ENCODE measurements at places on chromosomes 6 and 20. TPM values are rescaled to one million over a fixed set of nuclear protein-coding genes. Genes with fewer than 3 reads are reported as not detected.
A peak's percentile ranks its signal among the peaks of the same experiment; 100 is the strongest.

DNA sequence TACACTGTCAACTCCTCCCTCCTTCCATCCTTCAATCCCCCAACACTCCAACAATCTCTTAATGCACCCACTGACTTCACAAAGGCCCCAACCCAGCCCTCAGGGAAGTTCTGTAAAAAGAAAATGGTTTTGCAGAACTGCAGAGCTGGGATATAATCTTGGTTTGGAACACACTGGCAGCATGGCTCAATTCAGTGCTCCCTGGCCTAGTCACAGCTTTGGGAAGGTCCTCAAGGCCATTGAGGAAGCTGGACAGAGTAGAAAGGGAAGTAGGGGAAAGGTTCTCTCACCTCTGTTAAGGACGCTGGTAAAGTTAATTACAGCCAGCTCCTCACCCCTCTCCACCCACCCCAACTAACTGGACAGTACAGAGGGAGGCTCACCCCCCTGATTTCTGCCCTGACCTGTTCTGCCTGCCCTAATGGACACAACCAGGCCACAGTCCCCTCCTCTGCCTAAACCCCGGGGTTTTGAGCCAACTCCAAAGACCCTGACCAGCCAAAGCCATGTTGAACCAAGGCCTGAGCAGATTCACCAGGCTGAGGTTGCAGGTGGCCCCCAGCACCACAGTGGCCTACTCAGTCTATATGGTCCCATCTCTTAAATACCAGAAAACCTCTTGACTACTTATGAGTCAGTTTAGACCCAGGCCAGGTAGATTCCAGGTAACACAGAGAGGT, 49.2 kb downstream of the MAFB start:
- no peak for DNase-seq

- DNase-seq = peak; percentile 60
Measured at GRCh38 chr6:90413867-90414266, 117.2 kb upstream of the BACH2 start.

Gene TASP1
- 16.3 TPM for total RNA-seq

DNA sequence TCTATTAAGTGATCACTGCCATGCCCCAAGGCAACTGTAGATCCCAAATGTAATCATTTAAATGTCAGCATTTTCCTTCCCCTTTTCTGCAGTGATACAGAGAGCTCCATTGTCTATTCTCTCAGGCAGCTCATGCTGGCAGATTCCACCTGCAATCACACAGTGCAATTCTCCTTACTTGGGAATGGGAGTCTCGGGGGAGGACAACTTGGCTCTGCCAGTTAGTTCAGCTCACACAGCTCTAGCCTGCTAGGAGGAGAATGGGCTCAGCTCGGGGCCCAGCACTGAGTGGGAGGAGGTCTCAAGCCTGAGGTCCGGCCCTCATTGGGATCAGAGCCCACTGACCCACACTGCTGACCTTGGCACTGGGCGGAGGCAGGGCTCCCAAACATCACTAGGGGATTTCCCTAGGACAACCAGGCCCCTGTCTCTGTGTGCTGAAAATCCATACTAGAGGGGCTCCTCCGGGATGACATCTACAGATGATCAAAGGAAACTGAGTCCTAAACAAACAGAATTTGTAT, 109.2 kb upstream of the ASF1A start:
- DNase-seq = no peak

GRCh38 chr6:107695061-107695720, 128.9 kb downstream of the SCML4 start:
- DNase-seq = no peak

- no peak for DNase-seq
Measured at GRCh38 chr20:2814587-2815051, at the start of gene C20orf141. Gene C20orf141, plus strand, starts transcription at chr20:2814987. Its CDS starts 198 bp downstream, at chr20:2815185.

DNA sequence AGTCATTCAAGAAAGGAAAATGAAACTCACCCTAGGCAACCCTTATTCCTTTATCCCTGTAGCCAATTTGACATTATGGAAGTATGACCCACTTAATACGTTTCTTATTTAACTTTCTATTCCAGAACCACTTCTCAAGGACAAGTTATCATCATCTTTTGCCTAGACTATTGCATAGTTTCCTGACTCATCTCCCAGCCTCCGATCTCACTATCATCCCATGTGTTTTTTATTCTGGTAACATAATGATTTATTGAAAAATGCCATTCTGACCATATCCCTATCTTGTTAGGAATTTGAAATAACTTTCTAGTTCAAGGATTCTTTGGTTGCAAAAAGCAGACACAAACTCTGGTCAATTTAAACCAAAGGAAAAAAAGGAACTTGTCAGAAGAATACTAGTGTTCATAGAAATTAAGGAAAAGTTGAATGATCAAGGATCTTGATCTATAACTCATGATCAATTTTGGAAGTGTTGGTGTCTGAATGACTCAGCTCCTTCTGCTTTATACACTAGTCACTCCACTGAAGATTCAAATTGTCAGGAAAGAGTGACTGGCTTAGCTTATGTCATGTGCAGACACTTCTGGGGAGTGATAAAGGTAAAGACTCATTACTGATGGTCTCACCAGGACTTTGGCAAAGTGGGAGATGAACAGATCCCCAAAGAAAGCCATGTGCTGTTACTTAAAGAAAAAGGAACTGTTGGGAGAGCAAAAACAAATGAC, 8.5 kb upstream of the TINAG start:
- no peak for DNase-seq

Gene VNN1
- total RNA-seq = not detected

Gene ZNF292
- 89.4 TPM for total RNA-seq

GRCh38 chr6:26538572-26538902, 371 bp downstream of the HMGN4 start:
- DNase-seq = no peak

Gene NFS1
- 16.0 TPM for total RNA-seq

GRCh38 chr6:37623666-37624065, 74.0 kb downstream of the MDGA1 start:
- DNase-seq = no peak

Gene MAPK13
- total RNA-seq = 52.1 TPM

Gene SPATS1
- total RNA-seq = not detected

Gene BTN1A1
- total RNA-seq = not detected

GRCh38 chr6:11140056-11140455, 28.5 kb upstream of the ERVFRD-1 start:
- no peak for DNase-seq

Gene BACH2
- 37.8 TPM for total RNA-seq

DNA sequence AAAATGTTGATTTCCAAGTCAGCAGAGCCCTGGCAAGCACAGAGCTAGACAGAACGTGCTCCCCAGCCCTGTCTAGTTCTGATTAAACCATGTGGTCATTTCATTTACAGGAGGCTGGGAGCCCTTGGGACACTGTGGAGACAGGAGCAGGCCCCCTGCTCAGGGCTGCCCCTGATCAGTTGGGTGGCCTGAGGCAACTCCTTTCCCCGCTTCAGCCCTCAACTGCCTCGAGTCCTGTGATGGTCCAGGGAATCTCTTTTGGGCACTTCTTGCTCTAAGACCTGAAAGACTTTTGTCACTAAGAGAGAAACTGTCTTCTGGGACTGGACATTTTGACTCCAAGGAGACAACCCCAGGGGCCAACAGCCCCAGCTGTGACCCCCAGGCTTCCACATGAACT, 13.5 kb downstream of the DYNLRB1 start:
- no peak for DNase-seq

DNA sequence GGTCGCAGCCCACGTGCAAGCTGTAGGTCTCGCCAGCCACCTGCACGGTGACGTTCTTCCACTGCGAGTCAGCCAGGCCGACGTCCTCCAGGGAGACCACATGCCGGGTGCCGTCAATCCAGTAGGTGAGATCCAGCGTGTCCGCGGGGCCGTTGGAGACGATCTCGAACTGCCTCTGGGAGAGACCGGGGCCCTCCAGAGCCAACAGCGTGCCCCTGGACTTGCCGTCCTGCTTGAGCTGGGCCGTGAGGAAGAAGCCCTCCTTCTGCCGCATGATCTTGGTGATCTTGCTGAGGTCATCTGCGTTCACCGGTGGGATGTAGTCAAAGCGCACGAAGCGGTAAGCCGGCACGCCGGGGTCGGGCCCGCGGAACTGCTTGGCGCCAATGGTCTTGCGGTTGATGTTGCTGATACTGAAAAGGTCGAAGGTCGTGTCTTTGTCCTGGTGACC, 5.1 kb downstream of the THBS2 start:
- no peak for DNase-seq

DNA sequence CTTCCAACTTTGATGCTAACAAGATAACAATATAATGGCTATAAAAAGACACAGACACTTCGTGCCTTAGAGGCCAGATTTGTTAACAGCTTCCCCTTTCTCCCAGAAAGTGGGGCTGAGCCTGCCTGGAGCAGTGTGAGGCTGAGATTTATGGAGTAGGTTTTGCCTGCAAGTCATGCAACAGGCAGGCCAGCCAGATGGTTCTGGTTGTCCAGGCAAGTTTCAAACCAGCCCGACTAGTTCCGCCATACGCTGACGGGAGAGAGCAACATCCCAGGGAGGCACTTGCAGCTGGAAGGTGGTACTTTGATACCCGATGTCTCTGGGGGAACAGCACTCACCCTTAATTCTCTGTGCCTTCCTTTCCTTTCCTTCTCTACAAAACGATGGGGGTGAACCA, 81.3 kb upstream of the NAA20 start:
- DNase-seq = no peak

- no peak for DNase-seq
Measured at GRCh38 chr6:135850882-135851281, 619 bp upstream of the PDE7B start.

DNA sequence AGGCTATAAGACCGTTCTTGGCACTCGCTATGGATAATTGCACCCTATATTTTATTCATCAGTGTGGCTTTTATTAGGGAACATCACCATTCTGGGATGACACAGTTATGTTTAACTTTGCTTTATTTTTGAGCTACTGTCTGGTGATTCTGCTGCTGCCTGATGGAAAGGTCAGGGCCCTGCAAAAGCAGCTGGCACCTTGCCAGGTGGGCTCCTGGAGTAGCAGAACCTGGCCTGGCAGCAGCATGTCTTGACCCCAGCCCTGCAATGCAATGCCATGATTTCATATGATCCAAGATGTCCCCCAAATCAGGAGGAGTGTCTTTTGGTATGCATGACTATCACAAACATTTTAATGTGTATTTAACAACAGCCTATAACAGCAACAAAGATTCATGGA, 228.4 kb upstream of the RSPO3 start:
- no peak for DNase-seq

Gene OPN5
- total RNA-seq = not detected

DNA sequence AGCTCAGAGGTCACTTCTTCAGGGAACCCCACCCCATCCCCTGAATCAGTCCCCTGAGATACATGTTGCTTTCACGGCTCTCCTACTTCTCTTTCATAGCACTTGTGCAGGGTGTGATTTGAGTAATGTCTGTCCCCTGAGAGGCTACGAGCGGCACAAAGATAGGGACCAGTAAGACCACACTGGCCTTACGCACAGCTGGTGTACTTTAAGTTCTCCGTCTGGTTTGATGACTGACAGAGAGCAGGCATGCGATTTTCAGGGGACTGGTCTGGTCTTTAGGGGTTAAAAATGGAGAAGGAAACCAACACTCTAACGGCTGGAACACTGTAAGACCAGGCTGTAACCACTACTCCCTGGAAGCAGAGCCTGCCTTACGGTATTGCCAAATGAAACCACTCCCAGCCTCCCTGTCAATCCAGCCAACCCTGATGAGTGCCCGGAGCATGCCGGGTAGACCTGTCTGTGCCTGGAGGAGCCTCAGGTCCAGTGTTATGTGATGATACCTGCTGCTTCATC, 47.1 kb downstream of the ELMO2 start:
- no peak for DNase-seq

Gene FERMT1
- total RNA-seq = not detected

Measured in natural killer cell (primary cell).